DMS53 (cell line): ENCODE measurements at places on chromosomes 13 and 19.

DNA sequence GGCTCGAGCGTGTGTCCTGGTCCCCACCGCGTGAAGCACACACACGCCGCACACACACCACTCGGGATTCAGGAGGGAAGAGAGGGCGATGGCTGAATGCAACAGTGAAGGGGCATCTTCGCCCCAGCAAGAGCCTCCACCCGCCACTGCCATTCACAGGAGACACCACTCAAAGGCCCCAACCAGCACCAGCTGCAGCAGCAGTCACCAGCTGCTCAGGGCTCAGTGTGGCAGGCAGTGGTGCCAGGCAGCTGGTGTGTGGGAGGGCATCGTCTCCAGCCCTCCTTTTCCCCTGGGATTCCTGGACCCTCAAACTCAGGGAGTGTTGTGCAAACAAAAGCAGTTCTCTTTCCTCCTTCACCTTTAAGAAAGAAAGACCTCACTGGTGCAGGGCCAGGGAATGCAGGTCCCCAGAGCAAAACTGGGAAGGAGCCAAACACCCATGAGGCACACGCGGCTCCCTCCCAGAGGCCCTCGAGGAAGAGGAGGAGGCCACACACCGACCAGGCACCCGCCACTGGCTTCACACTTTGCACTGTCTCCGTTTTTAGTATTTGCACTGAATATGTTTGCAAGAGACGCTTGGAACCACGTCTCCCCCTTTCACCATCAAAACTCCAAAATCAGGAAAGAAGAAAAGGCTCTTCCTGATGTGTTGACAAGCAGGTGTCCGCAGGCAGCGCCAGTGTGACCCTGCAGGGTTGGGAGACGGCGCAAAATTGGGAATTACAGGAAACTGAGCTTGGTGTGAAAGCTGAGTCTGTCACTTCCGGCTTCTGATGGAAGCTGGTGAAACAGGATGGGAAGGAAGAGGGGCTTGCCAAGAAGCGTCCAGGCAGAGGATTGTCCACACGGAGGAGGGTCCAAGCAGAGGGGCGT, 26.4 kb upstream of the F7 start:
- DNase-seq, result no peak

GRCh38 chr13:113628291-113629270, 29.4 kb downstream of the ATP4B start:
- DNase-seq, result no peak

DNA sequence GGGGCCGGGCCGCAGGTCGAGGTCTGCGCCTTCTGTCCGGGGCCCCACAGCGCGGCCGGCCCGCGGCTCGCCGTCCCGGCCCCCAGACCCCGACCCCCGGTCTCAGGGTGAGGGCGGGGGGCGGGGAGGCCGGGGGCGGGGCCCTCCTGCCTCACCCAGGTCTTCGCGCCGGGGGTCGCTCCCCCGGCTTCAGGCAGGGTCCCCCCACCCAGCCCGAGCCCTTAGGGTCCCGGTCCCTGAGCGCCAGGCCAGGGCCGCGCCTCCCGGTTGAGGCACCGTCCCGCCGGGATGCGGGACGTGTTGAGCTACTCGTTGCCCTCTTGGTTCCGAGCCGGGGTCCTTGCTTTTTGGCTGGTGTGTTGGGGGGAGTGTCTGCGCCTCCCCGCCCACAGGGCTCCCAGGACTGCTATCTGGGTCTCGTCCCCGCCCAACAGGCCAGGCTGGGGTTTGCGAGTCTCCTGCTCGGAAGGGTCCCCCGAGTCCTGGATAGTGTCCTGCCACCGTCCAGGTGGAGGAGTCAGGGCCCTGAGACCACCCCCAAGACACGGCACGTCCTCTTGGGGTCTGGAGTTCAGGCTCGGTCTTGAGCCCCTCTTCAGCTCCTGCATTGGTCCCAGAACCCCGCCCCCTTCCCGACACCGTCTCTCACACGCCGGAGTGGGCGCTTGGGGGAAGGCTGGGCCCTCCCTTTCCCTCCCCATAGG, 452 bp downstream of the PIAS4 start:
- DNase-seq, result peak; percentile 31

- no peak for DNase-seq
These were observed 5.9 kb downstream of the ZNF784 start for GRCh38 chr19:55618426-55618825.

GRCh38 chr13:106532111-106532929, 3.1 kb downstream of the EFNB2 start:
- DNase-seq, result no peak

- peak; percentile 32 for DNase-seq
These were observed 1.6 kb downstream of the ZNF414 start for GRCh38 chr19:8512115-8512967.

GRCh38 chr13:50742968-50743367, 100.5 kb downstream of the DLEU7 start:
- no peak for DNase-seq
